ENCODE measurements at places on chromosomes 3 and 15. TPM values are rescaled to one million over a fixed set of nuclear protein-coding genes. Genes with fewer than 3 reads are reported as not detected.
A peak's percentile ranks its signal among the peaks of the same experiment; 100 is the strongest.

DNA sequence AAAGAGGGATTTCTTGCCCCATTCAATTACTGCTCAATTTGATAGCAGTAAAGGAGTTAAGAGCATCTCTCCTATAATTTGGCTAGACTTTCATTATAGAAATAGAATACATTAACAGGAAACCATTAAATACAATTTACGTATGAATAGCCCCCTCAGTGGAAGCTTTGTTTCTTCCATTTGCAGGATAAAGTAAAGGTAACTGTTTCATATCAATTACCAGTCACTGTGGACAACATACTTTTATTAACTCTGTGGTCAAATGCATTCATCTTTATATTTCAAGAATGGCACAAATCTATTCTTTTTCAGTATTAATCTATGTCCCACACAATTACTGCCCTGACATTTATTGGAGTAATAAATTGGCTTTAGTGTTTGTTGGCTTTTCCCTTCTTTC lies 613.4 kb downstream of the NLGN1 start:
- no peak for DNase-seq

- peak; percentile 66 for DNase-seq
Observed at GRCh38 chr3:47324278-47324865, 41.6 kb downstream of the KLHL18 start.

DNA sequence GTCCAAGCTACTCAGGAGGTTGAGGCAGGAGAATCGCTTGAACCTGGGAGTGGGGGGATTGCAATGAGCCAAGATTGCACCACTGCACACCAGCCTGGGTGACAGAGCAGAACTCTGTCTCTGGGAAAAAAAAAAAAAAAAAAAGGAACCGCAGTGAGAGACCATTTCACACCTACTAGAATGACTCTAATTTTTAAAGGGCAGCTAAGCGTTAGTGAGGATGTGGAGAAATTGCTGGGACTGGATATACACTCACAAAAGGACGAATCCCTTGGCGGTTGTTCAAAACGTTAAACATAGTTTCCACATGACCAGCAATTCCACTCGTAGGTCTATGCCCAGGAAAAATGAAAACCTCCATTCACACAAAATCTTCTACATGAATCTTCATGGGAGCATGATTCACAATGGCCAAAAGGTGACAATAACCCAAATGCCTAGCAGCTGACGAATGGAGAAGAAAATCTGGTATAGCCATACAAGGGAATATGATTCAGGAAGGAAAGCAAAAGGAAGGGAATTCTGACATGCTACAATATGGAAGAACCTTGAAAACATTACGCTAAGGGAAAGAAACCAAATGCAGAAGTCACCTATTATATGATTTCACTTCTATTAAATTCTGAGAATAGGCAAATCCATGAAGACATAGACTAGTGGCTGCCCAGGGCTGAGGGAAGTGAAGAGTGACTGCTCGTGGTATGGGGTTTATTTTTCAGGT lies 127.0 kb downstream of the CHSY1 start:
- no peak for DNase-seq

The CCK gene
- total RNA-seq: not detected

DNA sequence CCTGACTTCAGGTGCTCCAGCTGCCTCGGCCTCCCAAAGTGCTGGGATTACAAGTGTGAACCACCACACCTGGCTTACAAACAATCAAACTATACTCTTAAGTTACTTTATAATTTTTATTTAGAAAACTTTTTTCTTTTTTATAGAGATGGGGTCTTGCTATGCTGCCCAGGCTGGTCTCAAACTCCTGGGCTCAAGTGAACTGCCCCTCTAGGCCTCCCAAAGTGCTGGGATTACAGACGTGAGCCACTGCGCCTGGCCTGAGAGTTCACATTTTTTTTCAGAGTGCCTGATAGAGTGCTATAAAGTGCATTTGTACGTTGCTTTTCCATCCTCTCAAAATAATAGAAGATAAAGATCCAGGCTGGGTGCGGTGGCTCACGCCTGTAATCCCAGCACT lies 102.0 kb upstream of the TBL1XR1 start:
- no peak for DNase-seq

The KNL1 gene
- 31.0 TPM for total RNA-seq

- DNase-seq: no peak
Observed at GRCh38 chr15:37691911-37692310, 242.5 kb upstream of the TMCO5A start.

The FAM3D gene
- not detected for total RNA-seq

- DNase-seq: no peak
Observed at GRCh38 chr3:30539772-30540171, 66.6 kb upstream of the TGFBR2 start.

GRCh38 chr3:46368569-46368968 lies 2.2 kb upstream of the CCR5 start:
- DNase-seq: peak; percentile 75

All from activated naive CD4-positive, alpha-beta T cell treated with anti-CD3 and anti-CD28 coated beads for 36 hours (primary cell).